ENCODE measurements at places on chromosomes 7 and 10.

GRCh38 chr10:129888784-129889616 is 75.1 kb downstream of the EBF3 start:
- DNase-seq, result no peak

GRCh38 chr7:122262246-122262645 is 42.3 kb downstream of the FEZF1 start:
- DNase-seq, result no peak

- no peak for DNase-seq
These were observed 99.8 kb downstream of the GSAP start for GRCh38 chr7:77316219-77316978.

DNA sequence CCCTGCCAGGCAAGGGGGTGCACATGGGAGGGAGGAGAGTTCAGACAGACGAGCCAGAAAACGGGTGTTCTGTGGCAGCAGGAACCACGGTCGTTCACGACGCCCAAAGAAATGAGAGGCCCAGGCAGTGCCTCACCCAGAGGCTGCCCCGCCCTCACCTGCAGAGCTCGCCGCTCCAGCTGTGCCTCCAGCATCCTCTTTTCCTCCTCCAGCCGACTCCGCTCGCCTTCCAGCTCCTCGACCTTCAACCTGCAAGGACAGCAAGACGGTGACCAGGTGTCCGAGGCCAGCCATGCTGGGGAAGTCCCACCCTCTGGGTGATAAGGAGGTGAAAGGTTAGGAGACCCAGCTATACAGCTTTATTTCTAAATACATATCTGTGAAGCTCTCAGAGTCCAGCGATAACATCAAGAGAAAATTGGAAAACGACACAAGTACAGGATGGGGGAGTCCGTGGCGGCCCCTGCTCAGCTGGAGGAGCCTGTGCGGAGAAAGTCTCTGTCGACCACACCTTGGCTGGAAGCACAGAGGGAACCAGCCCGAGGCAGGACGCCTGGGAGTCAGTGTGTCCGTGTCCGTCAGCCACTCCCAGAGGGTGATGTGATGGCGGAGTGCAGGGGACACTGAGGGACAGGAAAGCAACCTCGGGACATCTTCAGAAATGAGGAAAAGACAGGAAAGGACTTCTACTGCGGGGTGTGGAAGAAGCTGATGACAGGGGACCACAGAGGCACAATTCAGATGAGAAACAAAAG is 275.1 kb downstream of the MAD1L1 start:
- no peak for DNase-seq

GRCh38 chr7:148561099-148561498 is 29.5 kb upstream of the C7orf33 start:
- no peak for DNase-seq

DNA sequence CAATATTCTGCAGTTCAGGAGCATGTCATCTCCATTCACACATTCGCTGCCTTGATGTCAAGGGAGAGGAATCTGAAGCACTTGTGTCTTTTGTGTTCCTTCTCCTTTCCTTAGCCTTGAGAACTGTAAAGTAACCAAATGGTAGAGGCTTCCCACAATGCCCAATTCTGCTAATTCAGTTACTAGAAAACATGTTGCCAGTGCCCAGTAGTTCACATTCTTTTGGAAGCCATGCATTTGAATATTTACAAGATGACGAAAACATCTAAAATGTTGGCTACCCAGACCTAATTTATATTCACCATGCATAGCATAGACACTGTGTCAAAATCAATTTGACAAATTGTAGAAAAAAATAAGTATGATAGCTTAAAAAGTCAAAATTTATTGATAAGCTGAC is 852.7 kb upstream of the PHF14 start:
- no peak for DNase-seq

DNA sequence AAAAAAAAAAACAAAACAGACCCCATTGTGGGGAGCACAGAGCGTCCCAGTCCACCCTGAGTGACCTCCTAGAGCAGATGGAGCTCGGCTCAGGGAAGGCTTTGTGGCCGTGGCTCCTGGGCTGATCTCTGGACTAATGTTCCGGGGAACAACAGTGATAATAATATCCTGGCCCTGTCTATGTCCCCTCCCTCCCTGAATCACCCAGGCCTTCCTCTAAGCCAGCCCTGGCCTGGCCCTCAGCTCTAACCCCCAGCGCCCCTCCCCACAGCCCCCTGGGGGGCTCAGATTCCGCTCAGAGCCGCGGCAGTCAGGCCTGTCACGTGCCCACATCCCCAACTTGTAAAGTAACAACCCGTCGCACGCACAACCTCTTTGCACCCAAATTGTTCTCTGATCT is 48.3 kb downstream of the MICALL2 start:
- no peak for DNase-seq

- DNase-seq, result no peak
These were observed 356.5 kb upstream of the KLF6 start for GRCh38 chr10:4141471-4141870.

DNA sequence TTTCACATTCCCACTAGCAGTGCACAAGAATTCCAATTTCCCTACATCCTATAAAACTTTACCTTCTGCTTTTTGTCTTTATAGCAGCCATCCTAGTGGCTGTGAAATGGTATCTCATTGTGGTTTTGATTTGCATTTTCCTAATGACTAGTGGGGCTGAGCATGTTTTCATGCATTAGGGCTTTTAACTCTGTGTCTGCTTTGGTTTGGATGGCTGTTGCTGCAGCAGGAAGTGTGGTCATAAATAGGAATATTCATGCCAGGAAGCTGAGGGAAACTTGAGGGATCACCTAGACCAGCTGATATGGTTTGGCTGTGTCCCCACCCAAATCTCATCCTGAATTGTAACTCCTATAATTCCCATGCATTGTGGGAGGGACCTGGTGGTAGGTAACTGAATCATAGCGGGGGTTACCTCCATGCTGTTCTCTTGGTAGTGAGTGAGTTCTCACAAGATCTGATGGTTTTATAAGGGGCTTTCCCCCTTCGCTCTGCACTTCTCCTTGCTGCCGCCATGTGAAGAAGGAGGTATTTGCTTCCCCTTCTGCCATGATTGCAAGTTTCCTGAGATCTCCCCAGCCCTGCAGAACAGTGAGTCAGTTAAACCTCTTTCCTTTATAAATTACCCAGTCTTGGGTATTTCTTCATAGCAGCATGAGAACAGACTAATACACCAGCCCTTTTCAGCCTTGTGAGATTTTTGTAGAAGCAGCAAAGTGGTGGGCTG is 181.8 kb upstream of the PITRM1 start:
- no peak for DNase-seq

- DNase-seq, result no peak
These were observed 444.6 kb downstream of the NRG3 start for GRCh38 chr10:82319562-82319961.

- no peak for DNase-seq
These were observed 43.6 kb upstream of the CYP2C18 start for GRCh38 chr10:94639902-94640301.

DNA sequence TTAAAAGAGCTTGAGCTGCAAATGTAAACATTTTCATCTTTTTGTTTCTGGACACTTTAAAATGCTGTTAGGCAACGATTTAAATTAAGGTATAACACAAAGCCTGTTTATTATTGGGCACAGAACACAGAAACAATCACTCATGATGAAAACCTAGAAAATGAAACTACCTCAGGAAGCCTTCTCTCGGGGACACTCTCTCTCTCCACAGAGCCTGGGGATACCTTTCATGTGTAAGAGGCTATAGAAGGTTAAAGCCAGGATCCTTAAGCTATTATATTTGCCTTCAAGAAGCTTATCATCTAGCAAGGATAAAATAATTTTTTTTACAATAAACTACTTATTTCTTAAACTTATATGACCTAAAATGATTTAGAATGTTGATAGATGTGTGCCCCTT is 194.1 kb downstream of the SKAP2 start:
- no peak for DNase-seq

DNA sequence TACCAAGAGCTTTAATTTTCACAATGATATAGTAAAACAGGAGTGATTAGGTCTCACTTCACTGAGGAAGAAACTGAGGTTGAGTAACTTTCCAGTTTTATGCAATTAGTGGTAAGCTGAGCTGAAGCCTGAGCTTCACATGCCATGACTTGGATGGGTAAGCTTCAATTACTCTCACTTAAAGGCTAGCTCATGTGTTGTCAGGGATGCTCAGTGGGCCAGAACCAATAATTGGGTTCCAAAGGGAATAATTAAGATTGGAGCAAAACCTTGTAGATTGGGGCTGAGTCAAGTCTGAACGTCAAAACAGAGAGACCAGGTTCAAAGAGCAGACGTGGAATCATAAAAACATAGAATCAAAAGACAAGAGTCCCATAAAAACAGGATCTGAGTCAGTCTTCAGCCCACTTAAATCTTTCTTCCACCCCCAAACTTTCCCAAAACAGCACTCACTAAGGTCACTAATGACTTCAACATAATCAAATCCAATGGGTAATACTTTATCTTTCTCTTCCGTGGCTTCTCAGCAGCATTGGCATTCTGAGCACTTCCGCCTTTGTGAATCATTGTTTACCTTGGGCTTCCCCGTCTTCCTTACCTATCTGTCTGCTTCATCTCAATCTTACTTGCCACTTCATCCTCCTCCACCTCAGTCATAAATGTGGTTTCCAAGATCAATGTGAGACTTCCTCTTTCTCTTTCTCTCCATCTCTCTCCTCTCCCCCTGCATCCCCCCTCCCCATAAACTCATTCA is 23.0 kb upstream of the EGFR start:
- no peak for DNase-seq

DNA sequence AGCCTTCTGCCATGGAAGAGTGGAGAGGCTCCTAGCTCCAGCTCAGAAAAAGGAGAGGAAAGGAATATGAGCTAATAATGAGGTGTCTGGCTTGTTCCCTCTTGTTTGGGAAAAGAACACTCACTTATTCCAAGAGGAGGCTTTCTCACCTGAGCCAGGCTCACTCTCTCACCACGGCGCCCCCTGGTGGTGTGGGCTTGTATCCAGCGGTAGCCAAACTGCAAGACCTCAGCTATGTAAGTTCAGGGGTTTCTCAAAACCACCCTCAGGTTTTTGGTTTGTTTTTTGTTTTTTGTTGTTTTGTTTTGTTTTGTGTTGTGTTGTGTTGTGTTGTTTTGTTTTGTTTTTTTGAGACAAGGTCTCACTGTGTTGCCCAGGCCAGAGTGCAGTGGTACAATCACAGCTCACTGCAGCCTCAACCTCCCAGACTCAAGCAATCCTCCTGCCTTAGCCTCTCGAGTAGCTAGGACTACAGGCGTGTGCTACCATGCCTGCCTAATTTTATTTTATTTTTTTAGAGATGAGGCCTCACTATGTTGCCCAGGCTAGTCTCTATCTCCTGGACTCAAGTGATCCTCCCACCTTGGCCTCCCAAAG is 124.0 kb downstream of the TMEM130 start:
- DNase-seq, result peak; percentile 49

DNA sequence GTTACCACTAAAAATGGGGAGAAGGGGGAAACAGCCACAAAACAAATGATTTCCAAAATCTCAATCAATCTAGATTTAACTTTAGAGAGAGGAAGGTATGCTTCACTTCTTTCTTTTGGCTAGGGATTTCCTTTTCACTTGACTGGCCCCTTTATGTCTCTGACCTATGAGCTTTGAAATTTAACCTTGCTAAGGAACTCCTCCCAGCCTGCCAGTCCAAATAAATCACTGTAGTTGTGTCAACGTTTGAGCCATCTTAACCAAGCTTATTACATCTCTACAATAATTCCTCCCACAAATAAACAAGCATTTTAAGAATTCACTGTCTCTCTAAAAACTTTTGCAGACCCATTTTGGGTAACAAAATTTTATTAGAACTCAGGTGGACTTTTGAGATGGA is 315.5 kb upstream of the CELF2 start:
- no peak for DNase-seq

DNA sequence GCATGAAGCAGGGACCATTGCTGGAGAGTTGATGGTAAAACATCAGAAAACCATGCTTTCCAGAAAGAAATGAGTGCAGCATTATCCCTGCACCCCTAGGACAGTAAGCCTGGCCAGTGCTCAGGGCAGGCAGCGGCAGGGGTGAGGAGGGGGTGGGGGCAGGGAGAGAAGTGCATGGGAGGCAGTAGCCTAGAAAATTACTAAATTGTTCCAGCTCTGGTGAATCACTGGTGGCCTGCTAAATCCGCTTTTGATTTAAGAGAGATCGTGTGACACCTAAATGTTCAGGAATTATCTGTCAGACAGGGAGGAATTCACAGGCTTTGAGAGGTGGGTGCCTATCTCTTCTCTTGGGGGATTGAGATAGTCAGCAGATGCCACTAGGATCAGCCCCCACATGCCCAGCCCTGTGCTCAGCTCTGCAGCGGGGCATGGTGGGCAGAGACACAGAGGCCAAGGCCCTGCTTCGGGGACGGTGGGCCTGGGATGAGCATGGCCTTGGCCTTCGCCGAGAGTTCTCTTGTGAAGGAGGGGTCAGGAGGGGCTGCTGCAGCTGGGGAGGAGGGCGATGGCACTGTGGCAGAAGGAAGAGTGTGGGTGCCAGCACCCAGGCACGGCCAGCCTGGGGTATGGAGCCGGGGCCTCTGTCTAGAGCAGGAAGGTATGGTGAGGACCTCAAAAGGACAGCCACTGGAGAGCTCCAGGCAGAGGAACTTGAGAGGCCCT is 5.0 kb upstream of the AQP1 start:
- DNase-seq, result no peak

- no peak for DNase-seq
These were observed at the start of gene TMEM196 for GRCh38 chr7:19772841-19773760. Gene TMEM196 (minus strand): TSS chr7:19773617. CDS start chr7:19772696, 921 bp downstream.

- DNase-seq, result no peak
These were observed 74.3 kb downstream of the SAMD9 start for GRCh38 chr7:93043385-93043985.

GRCh38 chr10:122949296-122949695 is 4.7 kb downstream of the C10orf88 start:
- no peak for DNase-seq

- DNase-seq, result no peak
These were observed 218.7 kb downstream of the FANK1 start for GRCh38 chr10:126114884-126115555.

GRCh38 chr10:43221419-43222209 is 45.3 kb downstream of the RASGEF1A start:
- no peak for DNase-seq

- DNase-seq, result no peak
These were observed 100.2 kb downstream of the LRMDA start for GRCh38 chr10:75531571-75532031.

DNA sequence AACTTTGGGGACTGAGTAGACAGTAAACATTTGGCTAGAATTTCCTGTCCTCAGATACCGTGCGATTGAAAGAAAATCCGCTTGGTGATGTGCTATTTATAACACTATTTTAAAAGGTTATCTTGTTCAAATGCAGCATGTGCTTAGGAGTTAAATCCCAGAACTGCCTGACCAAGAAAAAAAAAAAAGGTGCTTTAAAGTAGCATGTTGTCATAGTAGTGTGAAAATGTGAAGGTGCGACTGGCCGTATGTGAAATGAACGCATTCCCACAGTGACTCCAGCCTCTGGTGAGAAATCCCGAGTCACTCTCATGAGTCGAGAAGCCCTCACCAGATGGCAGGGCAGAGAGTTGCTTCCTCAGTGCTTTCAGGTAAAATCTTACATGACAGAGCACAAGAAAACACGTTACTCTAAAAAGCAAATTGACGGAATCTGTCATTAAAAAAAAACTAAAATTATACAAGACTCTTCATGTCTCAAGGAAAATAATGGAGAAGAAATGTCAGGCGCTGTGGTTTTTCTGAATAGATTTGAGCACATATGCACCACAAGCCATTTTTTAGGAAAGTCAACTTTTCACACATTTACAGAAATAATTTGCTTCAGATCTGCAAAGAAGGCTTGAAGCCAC is 18.4 kb upstream of the KLF6 start:
- DNase-seq, result no peak

GRCh38 chr10:13382703-13383398 is 34.8 kb upstream of the SEPHS1 start:
- DNase-seq, result no peak

All from naive B cell (primary cell).